ENCODE measurements at places on chromosomes 7 and 10.

- DNase-seq: peak; percentile 24
- H3K27me3 ChIP-seq: no peaks in the 10 kb centered on the region
- no peak overlapping the region for H3K27ac ChIP-seq
- H3K36me3 ChIP-seq: no peaks in the 10 kb centered on the region
These were observed 11.6 kb downstream of the ZDHHC6 start for GRCh38 chr10:112434988-112435619.

GRCh38 chr10:126536148-126536547 lies 134.3 kb downstream of the C10orf90 start:
- peaks cover 2% of the 10 kb centered on the region for H3K4me1 ChIP-seq
- no peaks in the 10 kb centered on the region for H3K27me3 ChIP-seq
- H3K36me3 ChIP-seq: no peaks in the 10 kb centered on the region
- DNase-seq: peak; percentile 59

DNA sequence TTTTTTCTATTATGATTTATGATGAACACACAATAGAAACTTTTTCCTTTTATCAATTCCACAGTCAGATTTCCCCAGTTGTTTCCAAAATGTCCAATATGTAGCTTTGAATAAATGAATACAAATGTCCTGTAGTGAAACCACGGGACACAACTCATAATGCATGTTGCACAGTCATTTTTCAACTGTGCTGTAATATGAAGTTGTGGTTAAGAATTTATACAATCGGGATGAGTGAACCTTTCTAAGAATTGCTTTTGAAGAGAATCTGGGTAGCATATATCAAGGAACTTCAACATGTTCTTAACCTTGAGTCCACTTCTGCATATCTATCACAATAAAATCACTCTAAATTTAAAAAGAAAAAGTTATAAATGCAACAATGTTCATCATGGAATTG lies 14.6 kb upstream of the ST7 start:
- no peaks in the 10 kb centered on the region for H3K36me3 ChIP-seq
- no peaks in the 10 kb centered on the region for H3K4me1 ChIP-seq
- no peak overlapping the region for H3K4me3 ChIP-seq
- no peak for DNase-seq
- no peak overlapping the region for H3K27ac ChIP-seq

DNA sequence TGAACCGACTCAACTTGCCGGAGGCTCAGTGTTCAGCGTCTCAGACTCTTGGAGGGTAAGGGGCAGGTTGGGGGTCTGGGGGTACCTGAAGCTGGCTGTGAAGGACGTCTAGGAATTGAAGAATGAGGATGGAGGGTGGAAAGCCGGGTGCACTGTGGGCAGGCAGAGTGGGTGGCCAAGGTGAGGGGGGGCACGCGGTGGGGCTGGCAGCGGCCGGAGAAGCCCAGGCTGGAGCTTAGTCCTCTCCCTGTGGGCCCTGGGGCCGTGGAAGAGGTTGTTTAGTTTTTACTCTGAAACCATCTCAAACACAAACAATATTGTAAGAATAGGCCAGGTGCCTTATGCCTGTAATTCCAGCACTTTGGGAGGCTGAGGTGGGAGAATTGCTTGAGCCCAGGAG lies 83.4 kb downstream of the UNCX start:
- H3K27ac ChIP-seq: no peak overlapping the region
- no peaks in the 10 kb centered on the region for H3K4me1 ChIP-seq
- no peak for DNase-seq
- no peaks in the 10 kb centered on the region for H3K27me3 ChIP-seq
- H3K36me3 ChIP-seq: no peaks in the 10 kb centered on the region
